ENCODE measurements at places on chromosomes 12 and 14. TPM values are rescaled to one million over a fixed set of nuclear protein-coding genes. Genes with fewer than 3 reads are reported as not detected.

- DNase-seq, result no peak
These were observed 195.6 kb upstream of the PWP1 start for GRCh38 chr12:107490010-107490409.

GRCh38 chr12:126608607-126609175, 1543.5 kb downstream of the AACS start:
- no peak for DNase-seq

DNA sequence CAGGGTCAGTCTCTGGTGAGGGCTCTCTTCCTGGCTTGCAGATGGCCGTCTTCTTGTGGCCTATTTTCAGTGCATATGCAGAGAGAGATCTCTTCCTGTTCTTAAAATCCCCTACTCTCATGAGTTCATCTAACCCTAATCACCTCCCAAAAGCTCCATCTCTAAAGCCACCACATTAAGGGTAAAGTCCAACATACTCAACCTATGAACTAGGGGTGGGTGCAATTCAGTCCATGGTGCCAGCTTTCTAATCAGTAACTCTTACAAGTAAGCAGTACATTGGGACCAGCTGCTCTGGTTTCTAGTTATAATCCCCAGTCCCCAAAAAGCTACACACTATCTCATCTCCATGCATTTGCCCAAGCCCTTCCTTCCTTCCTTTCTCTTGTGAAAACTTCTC, 365.1 kb downstream of the MED13L start:
- no peak for DNase-seq

DNA sequence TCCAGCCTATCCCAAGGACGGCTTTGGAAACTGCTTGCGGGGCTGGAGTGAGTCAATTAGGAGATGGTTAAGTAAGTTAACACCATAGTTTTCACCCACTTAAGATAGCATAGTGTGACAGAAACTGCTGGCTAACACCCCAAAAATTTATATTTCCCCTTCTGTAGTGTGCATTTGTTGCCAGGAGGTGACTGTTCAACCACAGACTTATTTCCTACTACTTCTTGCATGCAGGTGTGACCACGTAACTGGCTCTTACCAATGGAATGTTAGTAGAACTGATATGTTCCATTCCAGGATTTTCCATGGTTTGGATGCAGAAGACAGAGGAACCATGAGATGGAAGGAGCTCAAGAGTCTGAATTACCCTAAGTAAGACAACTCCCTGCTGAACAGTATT, 52.9 kb upstream of the SLC35F4 start:
- DNase-seq, result no peak

DNA sequence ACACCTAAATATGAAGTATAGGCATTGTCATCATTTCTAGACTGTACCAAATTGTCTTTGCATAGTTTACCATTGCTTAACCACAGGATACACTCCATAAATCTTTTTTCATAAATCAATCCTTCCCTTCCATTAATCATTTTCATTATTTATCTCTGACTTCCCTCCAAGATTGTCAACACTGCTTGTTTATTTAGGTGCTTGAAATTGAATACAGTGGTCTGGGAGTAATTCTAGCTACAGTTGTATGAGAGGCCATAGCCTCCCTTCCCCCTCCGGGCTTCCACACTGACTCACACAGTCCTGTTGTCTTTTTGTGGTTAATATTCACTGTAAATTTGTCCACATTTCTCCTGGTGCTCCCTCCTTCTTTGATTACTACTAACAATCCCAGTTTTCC, 114.2 kb upstream of the ARID2 start:
- peak; percentile 81 for DNase-seq

PRIMA1 gene
- polyA plus RNA-seq, result 1.5 TPM

DNA sequence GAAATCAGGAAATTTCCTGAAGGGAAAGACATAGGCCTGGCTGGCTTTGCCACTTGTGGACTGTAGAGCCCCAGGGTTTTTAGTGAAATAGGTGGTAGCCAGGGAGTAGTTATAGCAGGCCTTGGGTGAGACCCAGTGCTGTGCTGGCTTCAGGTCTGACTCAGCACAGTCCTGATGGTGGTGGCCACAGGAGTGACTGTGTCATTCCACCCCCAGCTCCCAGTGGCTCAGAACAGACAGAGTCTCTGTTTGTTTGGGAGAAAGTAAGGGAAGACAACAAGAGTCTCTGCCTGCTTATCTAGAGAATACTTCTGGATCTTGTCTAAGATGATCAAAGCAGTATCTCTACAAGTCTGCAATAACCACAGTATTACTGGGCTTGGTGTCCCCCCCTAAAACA, 27.5 kb upstream of the OR6J1 start:
- no peak for DNase-seq

GRCh38 chr14:27739657-27740156, 1026.9 kb upstream of the FOXG1 start:
- DNase-seq, result no peak

DNA sequence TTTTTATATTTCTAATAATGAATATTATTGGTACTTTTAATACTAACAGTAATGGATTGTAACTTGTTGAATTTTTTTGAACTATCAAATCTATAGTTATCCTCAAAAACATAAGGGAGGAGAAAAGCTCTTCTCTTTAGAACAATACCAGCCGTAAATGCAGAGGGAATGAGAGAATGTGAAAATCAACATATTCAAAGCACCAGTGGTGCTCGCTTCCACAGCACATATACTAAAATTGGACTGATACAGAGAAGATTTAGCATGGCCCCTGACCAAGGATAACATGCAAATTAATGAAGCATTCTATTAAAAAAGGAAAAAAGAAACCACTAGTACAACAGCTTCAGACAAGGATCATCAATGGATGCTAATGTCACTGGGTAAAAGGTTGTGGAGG, 15.8 kb downstream of the R3HDM2 start:
- no peak for DNase-seq

- DNase-seq, result no peak
These were observed 204.5 kb upstream of the TBX3 start for GRCh38 chr12:114888448-114888847.

- DNase-seq, result no peak
These were observed 22.4 kb downstream of the BRI3BP start for GRCh38 chr12:125015680-125016310.

DNA sequence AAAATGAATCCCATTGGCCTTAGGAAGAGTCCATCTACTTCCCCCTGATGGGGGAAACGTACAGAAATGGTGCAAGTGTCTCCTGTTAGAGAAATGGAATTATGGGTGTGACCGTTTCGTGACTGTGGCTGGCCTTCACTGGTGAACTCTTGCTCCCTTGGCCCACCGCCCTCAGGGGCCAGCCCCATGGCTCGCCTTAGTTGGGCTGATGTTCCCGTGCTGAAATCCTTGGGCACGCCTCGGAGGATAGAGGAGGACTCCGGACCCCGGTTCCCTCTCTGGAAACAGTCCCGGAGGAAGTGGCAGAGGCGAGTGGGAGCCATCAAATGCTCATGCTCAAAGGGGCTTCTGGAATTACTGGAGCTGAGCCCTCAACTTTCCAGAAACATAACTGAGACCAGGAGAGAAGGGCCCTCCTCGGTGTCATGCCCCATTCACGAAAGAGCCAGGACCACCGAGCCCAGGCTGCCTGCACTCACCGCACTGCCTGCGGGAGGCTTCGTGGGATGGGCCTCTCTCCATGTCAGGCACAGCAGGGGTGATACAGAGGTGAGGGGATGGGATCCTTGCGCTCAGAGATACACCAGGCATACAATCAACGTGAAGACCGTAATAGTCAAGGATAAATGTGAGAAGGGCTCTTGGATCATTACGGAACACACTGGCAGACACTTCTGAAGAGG, 10.1 kb upstream of the CACNA2D4 start:
- no peak for DNase-seq

DNA sequence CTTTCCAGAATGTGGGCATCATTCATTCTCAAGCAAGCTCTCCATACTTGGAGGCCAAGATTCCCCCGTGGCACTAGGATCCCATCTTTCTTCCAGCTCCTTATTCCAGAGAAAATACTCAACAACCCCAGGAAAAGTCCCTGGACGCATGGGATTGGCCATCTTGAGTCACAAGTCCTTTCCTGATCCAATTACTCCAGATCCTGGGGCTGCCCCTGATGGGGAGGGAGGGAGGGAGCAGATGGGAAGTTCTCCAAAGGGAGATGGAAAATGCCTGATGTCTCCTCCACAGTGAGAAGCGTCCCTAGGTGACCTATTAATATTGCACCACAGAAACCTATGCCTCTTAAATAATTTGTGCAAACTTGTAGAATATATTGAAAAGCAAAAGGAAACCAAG, 12.4 kb upstream of the KCNK13 start:
- DNase-seq, result no peak

VRK1 gene
- 22.3 TPM for polyA plus RNA-seq

GRCh38 chr12:49547090-49547690, 8.4 kb downstream of the KCNH3 start:
- no peak for DNase-seq

DNA sequence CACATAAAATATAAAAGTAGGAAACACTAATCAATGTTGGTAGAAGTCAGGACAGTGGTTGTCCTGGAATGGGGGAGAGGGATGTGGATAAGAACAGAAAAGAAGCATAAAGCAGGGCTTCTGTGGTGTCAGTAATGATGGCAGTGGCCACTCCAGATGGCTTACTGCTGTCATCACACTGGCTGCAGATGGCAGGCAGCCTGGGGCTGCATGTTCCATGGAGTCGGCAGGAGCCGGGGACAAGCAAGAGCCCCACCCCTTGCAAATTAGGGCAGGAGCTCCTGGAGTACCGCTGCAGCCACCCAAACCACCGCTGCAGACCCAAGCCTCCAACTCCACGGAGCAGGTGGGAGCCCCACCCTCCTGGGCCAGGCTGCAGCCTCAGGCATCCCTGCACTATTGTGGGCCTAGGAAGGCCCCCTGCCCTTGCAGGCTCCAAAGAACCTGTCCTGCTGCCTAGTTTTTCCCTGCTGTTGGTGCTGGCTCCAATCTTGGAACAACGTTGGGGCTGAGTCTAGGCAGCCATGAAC, 28.8 kb upstream of the SLC5A8 start:
- DNase-seq, result no peak

TMX1 gene
- 47.6 TPM for polyA plus RNA-seq

GRCh38 chr14:76500480-76500879, 124.5 kb downstream of the ESRRB start:
- DNase-seq, result no peak

DNA sequence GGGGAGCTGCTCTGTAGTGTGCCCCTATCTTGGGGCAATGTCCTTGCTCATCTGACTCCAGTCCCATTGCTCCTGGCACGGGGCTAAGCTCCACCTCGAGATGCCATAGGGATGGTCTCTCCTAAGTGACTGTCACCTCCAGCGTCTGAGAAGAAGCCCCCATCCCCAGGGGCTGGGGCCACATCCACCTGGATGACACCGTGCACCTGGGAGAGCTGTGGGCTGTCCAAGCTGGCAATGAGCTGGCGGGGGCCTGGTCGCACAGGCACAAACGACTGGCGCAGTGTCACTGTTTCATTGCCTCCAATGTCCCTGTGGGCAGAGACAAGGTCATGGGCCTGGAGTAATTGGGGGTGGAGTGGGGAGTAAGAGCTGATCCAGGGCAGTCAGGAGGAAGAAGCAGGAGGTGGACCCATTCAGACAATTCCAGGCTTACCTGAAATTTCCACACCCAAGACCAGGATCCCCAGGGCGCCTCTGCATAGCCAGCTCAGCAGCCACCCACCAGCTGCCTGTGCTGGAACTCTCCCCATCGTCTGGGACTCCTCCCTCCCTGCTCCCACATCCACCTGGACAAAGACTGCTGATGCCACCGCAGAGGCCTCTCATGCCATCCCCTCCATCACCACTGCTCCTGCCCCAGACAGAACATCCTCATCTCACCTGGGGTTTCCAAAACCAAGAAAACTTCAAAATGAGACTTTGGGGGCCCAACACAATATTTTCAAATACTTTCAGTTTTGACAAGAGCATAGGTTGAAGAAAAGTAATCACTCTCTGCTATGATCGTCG, 7.0 kb upstream of the TINF2 start:
- DNase-seq, result no peak

GRCh38 chr12:107126796-107127481, 33.6 kb upstream of the CRY1 start:
- DNase-seq, result no peak

DNA sequence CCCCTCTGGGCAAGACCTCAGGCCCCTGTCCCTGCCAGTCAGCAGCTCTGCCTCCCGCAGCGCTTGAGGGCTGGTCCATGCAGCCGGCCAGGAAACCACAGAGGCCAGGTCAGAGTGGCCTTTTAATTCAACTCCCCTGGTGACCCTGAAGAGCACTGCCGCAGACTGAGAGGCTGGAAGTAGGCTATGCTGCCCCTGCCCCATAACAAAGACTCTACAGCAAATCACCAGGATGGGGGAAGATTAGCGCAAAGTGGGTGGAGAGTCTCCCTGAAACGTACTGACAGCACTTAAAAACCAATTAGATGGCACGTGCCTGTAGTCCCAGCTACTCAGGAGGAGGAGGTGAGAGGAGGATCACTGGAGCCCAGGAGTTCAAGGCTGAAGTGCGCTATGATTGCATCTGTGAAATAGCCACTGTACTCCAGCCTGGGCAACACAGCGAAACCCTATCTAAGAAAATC, 70.5 kb downstream of the ITPK1 start:
- DNase-seq, result no peak

CLEC2D gene
- polyA plus RNA-seq, result 21.4 TPM
